Ovary (tissue), 10 donors: ENCODE measurements at places on chromosomes 7 and 10. TPM values are rescaled to one million over a fixed set of nuclear protein-coding genes. Genes with fewer than 3 reads are reported as not detected.

DNA sequence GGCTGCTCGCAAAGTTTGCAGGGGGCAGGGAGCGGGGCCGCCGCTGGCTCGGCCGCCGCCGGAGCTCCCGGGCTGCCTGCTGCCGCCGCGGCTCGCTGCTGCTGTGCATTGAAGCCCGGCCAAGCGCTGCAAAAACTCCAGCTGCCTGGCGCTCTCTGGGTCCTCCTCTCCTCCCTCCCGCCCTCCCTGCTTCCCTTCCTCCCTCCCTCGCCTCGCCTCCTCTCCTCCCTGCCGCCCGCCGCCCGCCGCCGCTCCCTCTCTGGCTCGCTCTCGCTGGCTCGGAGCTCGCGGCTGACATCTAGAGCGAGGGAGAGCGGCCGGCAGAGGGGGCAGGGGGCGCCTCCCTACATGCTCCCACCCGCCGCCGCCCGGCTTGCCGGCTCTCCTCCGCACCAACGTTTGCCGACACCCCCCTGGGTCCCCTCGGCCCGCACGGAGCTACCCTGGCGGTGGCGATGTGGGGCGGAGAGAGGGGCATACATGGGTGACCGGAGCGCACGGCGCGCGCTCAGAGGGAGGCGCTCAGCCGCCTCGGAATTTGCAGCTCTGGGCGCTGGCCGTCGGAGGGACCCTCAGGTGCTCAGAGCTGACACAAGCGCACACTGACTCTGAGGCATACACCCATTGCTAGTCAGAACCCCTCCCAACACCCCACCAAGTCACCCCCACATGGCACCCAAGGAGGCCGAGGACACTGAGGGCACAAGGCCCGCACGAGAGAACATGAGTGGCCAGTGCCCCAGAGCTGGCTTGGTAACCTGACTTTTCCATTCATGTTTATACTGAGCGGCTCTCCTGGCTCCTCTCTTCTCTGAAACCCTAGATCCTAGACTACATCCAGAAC lies 1.2 kb upstream of the PLXNA4 start:
- DNase-seq, result peak; percentile 76

GRCh38 chr7:39069031-39069430 lies 91.3 kb downstream of the POU6F2 start:
- no peak for DNase-seq

The FRA10AC1 gene
- 12.2 TPM for total RNA-seq

The CHAT gene
- total RNA-seq, result not detected

The FAM13C gene
- 20.2 TPM for total RNA-seq

The SKIDA1 gene
- 3.1 TPM for total RNA-seq

DNA sequence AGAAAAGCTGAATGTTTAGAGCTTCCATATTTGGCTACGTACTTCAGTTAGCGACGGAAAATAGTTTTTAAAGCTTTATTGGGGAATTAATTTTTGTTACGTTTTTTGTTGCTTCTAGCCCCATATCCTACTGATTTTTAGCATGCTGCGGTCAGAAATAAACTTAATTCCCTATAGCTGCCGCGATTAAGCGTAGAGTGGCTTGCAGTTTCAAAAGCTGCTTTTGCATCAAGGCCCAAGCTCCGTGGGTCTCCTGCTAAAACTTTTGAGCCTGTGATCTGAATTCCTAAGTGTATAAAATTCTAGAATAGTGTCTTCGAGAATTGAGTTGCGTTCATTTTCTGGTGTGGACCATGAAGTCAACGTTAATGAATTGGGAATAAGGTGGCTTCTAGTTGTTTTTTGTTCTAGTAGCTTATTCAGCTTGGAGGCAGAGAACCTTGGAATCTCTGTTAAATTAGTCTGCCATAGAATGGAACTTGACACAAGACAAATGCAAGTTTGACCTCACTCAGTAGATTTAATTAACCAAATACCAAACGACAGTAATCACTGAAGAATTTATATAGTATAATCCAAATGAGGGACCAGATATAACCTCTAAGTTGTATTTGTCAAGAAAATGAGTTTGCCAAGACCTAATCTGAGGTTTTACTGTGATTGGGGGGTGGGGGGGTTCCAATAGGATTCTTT lies 977 bp downstream of the CALU start:
- no peak for DNase-seq

The CYP2C9 gene
- not detected for total RNA-seq

DNA sequence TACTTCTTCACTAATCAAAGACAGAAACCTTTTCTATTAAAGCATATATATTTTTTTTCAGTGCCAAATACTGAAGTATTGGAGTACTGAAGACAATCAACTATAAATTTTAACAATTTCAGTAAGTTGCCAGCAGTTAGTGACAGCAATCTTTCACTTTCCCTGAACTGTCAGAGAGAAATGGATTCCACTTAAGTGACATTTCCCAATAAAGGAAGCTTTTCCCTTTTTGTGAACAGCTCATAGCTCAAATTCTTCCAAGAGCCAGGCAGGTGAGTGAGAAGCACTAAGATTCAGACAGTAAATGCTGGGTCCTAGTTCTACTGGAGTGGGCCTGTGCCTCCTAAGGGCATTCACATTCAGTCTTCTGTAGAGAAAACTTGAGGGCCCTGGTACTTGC lies 142.0 kb downstream of the SRPK2 start:
- DNase-seq, result no peak

- no peak for DNase-seq
These were observed 588.0 kb downstream of the NRG3 start for GRCh38 chr10:82462910-82463551.

GRCh38 chr10:95279042-95279820 lies 11.6 kb downstream of the PDLIM1 start:
- no peak for DNase-seq

The CH25H gene
- total RNA-seq, result 3.3 TPM

GRCh38 chr7:32894171-32894570 lies 2.6 kb upstream of the KBTBD2 start:
- no peak for DNase-seq

GRCh38 chr7:141339603-141340002 lies 211.6 kb upstream of the AGK start:
- DNase-seq, result no peak

DNA sequence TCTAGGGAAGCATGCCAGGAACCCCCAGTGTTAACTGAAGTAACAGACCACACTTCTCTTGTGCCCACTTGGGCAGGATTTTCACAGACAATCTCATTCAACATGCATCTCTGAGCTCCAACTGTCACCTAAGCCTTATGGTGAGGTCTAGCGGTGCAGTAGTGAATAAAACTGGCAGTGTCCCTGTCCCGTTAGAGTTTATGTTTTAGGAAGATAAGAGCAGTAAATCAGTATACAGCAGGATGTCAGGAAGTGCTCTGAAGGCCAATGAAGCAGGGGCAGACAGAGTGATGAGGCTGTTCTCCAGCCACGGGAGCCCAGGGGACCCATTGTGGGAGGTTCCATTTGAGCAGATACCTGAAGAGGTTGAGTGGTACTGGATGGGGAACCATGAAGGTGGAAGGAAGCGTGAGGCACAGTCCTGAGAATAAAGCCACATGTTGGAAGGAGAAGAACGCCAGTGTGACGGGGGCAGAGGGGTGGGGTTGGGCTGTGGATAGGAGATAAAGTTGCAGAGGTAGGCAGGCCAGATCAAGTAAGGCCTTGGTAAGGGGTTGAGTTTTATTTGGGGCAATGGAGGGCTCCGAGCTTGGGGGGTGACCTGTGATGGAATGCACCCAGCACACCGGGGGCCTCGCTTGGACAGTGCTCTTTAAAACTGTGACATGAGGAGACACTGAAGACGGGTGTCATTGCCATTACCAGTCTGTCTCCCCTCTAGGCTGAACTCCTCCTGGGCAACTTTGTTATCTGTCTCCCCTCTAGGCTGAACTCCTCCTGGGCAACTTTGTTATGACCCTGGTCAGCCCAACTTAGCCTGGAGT lies 6.6 kb downstream of the GDF10 start:
- DNase-seq, result no peak
